ENCODE measurements at places on chromosomes 5 and 9. TPM values are rescaled to one million over a fixed set of nuclear protein-coding genes. Genes with fewer than 3 reads are reported as not detected.

DNA sequence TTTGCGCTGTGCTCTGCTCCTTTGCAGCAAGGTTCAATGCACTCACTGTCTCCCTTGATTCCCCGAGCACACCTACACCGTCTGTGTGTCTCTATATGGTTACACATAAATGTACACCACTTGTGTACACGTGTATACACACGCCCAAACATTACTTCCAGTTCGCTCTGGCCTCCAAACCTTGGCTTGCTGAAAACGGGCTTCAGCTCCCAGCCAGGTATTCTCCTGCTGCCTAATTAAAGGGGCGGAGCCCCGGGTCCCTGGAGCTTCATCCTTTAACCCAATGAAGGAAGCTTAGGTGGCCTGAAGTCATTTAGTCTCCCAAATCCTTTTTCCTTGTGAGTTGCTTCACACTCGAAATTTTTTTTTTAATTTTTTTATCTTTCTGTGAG is 4.6 kb downstream of the ISL1 start:
- no peak for DNase-seq

DNA sequence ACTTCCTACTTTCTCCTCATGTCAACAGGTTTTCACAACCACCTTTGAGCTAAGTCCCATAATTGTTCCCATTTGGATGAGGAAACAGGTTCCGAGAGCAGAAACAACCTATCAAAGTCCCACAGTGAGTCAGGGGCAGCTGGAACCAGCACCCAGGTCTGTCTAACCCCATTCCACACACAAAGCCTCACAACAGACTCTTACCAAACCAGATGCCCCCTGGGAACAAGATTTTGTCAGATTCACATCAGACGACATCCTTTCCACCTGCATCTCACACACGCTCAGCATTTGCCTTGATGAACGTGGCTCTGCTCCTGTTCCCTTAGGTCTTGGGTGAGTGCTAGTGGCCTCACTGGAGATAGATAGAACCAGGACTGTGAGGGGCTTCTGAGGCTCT is 17.0 kb downstream of the SWI5 start:
- DNase-seq: no peak

DNA sequence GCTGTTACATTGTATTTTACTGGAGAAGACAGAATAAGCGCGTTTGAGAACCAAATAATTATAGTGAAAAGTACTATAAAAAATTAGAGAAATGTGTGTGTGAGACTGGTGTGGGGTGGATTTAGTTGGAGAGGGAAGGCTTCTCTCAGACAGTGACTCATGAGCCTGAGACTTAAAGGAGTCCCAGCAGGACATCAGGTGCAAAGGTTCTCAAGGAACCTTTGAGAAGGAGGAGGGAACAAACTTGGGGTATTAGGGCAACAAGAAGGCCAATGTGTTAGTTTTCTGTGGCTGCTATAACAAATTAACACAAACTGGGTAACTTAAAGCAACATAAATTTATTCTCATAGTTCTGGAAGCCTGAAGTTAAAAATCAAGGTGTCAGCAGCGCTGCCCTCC is 4.9 kb downstream of the DDX4 start:
- DNase-seq: no peak

GRCh38 chr9:22037954-22038690 is 29.0 kb upstream of the CDKN2B start:
- DNase-seq: no peak

DNA sequence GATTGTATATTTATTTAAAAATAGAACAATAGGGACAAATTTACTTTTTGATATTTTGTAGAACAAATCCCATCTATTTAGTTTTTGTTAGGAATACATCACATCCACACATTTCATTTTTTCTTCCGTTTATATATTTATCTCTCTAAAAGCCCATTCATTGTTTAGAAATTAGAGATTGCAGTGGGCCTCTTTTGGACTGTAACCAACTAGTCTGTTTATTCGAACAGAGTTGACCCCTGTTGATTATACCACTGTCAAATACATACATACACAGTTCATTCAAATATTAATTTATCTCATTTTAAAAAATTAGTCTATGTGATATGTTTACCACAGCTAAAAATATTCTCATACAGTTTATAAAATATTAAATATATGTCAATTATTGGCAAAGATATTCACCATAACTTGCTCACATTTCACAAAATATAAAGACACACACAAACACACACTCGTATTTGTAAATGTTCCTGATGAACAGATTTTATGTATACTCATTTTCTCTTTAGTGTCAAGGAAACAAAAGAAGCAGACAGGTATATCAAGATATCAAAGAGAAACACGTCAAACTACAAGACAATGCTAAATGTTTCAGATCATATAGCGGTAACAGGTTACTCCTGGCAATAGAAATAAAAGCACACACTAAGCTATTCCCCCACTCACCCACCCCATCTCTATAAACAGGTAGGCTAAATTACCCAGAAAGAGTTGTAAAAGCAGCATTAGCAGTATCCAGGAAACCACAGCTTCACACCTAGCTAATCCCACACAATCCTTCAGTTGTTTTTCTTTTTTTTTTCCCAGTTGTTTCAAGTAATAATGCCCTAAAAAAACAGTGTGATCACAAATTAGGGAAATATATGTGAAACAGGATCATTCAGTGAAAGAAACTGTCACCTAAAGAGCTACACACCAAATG is 283.9 kb downstream of the ADAMTS6 start:
- DNase-seq: no peak

DNA sequence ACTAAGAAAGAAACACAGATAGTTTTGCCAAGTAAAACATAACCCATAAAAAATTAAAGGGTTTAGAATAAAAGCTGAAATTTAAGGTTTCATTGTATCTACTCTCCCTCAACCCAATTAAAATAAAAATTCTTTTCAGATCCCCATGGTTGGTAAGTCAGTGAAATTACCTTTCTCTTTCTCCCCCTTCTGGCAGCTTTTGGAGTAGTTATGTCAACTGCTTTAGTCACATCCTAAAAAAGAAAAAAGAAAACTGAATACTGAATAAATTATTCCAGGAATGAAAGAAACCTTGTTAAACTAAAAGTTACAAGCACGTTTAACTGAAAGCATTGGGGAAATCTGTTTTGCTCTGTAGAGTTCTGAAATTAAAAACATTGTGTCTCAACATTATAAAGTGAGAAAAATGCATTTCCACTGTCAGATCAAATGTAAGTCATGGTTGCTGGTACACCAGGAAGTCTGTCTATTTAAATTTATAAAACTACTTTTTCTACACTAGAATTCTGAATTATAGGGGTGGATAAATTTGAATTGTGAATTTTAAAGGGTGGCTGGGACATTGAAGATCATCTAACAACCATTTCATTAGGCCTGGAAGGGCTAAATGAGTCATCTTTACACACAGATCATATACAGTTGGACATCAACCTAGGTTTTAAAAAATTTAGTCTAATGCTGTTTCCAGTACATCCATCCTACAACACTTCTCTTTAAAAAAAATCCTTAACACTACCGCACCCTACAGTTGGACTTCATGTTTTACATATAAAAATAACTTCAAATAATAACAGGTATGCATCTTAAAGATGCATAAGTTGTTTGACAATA is 24.7 kb downstream of the PSIP1 start:
- no peak for DNase-seq

DNA sequence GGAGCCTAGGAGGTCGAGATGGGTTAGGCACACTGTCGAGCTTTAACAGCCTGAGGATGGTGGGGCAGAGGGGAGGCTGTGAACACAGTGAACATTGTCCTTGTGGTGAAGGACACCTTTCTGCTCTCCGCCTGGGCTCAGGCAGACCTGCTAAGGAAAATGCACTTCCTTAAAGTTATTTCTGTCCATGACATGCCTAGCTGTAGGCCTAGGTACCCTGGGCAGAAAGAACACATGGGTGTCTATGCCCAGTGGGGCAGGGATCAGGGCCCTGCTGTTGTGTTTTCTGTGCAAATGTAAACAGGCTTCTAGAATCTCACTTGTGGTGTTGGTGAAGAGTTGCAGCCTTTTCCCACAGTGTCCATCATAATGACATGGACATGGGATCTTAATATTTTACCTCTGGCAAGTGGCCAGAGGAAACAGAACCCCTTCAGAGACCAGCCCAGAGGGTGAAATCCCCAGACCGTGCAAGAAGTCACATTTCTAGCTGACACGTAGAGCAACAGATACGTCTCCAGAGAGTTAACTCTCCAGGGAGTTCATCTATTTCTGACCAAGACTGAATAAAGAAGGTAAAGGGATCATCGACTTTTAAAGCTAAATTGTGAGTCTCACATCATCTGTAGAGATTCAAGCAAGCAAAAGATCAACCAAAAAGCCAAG is 79.2 kb downstream of the C9orf152 start:
- DNase-seq: no peak

GRCh38 chr5:145204743-145205142 is 630.4 kb downstream of the PRELID2 start:
- no peak for DNase-seq

DNA sequence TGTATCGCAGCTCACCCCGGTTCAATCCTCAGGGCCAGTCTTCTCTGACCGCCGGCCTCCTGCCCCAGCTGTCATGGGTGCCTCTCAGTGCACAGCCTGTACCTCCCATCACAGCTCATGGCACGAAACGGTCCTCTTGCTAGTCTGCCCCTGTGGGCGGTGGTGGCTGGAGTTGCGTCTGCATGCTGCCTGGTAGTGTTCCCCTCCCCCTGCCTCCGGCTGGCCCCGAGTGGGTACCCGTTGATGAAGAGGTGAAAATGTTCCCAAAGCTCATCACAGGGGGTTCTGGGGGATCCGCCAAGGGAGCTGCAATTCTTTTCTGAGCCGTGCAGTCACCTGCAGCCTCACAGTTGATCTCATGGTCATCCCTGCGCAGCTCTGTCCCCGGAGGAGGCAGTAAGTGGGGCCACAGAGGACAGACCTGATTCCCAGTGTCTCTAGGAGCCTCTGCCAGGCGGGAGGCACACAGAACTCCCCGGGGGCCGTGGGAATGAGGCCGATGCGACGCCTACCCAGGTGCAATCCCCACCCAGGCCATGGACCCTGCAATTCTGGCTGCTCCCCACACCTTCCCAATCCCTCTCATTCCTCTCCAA is 34.7 kb upstream of the FIBCD1 start:
- no peak for DNase-seq

DNA sequence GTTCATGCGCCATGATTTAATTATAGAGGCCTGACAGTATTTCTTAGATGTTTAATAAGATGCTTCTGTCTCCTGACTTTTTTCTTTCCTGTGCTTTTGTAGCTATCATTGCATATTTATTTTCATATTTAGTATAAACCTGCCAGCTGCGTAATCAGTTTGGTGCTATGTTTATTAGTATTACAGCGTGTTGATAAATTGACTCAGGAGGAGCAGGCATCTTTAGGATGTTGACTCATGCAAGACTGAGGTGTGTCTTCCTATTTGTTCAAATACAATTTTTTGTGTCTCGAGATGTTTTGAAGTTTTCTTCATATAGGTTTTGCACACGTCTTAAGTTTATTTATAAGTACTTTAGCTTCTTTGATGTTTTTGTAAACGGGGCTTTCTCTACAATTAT is 35.9 kb upstream of the EXOC3 start:
- DNase-seq: no peak

- no peak for DNase-seq
These were observed 129.0 kb downstream of the PIK3R1 start for GRCh38 chr5:68344447-68345111.

GRCh38 chr5:16135003-16135402 is 44.6 kb downstream of the MARCHF11 start:
- no peak for DNase-seq

GRCh38 chr5:38783011-38783561 is 62.7 kb upstream of the OSMR start:
- no peak for DNase-seq

- no peak for DNase-seq
These were observed 5.5 kb upstream of the DNAJC21 start for GRCh38 chr5:34923694-34924461.

- DNase-seq: no peak
These were observed 829 bp downstream of the FIBCD1 start for GRCh38 chr9:130938184-130938651.

DNA sequence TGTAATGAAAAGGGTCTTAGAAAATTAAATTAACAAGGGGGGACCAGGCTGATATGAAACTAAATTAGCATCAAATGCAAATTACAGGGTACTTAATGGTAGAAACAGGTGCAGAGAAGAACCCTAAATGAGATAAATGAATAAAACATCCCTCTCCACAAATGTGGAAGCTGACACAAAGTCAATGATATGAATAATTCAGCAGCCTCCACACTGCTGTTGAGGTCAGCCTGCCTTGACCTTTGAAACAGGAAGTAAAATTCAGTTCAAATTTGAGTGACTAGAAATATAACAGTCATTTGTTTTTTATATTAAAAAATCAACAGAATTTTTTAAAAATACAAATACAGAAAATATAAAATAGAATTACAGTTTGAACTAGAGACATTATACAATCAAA is 40.0 kb downstream of the EBF1 start:
- DNase-seq: no peak

- no peak for DNase-seq
These were observed 282.7 kb downstream of the ENC1 start for GRCh38 chr5:74357827-74358226.

DNA sequence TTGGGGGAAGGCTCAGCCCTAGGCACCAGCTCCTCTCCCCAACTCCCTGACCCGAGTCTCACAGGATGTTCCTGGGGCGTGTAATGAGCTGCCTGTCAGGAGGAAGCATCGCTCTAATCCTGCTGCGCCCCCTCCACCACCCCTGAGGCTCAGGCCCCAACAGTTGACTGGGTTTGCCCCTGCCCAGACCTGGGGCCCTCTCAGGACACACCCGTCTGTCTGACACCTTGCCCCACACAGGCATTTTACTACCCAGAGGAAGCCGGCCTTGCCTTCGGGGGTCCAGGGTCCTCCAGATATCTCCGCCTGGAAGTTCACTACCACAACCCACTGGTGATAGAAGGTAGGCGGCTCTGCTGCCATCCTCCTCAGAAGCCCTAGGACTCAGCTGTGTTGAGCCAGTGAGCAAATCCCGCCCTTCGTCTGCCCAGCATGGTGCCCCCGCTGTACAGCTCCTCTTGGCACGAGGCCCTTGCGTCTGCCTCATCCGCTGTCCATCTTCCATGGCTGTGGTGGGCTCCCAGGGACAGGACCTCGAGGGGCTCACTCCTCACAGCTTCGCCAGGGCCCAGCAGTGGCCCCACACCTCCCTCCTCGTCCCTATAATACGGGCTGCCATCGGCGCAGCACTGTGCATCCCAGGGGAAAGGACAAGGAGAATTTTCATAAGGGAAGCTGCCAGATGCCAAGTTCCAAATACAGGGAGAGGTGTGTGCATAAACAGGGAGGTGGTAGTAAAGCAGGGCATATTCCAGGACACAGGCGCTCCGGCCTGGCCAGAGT is 8.0 kb downstream of the DBH start:
- no peak for DNase-seq

DNA sequence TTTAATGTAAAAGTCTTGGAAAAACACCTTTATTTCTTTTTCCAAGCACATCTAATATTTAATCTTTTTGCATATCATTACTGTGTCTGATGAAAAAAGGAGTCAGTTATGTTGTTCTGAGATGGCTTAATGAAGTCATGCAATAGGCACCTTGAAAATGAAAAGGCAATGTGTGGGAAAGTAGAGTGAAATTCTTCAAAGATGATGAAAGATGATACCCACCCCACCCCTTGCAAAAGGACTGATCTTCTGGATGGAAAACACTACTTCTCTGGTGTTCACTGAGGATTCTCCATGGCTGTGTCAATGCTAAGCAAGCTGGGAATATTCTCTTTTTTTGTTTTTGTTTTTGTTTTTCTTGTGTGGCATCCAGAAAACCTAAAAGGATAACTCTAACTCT is 47.9 kb upstream of the TRPC7 start:
- DNase-seq: no peak

The CDX1 gene
- total RNA-seq: 1.4 TPM

The NKD2 gene
- 2.5 TPM for total RNA-seq

The EQTN gene
- total RNA-seq: 2.2 TPM

The PLAC8L1 gene
- total RNA-seq: not detected

The SPINK6 gene
- not detected for total RNA-seq

Data from ovary (tissue), 10 donors.